ENCODE measurements at places on chromosomes 3 and 15.
A peak's percentile ranks its signal among the peaks of the same experiment; 100 is the strongest.

GRCh38 chr3:71172951-71173350 is 410.6 kb downstream of the FOXP1 start:
- no peak for DNase-seq

DNA sequence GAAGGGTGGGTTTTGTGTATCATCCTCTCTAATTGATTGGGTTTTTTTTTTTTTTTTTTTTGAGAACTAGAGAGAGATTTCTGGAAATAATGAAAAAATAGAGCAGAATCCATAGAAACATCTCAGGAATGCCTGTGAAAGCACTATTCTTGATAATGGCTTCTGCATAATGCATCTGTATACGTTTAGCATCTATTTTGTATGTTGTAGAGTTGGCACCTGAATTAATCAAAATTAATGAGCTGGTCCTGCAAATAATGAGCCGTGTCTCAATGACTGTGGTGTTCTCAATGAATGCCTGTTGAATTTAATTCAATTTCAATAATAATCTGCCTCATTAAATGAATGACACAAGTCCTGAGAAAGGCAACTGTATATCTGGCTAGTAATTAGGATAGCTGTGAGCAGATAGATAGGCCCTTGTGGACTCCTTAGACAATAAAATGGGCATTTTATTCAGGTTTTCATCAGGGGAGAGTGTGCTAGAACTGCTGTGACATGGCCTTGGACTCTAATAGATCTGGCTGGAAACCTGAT is 70.5 kb upstream of the WDR72 start:
- no peak for DNase-seq

DNA sequence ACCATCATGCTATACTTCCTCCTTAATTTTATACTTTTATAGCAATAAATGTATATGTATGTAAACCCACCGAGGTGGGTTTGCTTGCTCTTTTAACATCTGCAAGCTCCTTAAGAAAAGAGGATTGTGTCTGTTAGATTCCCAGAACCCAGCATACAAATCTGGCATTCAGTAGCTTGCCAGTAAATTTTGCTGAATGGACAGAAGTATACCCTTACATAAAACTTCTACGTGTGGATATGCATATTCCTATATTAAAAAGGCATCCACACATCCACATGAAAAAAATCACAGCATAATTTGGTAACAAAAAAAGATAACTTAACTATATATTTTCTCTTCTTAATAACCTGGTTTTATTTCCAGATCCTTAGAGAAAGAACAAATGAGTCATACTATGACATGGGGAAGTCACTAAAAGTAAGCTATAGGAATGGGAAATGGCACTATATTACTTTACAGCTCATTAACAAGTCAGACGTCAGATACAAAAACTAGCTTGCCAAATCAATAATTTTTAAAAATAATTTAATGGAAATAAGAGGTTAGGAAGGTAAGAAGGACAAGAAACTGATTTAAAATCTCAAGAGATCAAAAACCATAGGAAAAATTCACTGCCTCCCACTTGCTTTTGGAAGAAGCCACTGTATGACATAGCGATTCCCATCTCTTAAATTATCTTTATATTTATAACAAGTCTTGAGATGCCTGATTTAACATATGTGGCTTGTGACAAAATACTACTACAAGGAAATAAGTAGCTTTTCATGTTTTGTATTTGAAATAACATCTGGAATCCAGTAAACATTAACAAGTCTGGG is 68.7 kb downstream of the SUMF1 start:
- no peak for DNase-seq

DNA sequence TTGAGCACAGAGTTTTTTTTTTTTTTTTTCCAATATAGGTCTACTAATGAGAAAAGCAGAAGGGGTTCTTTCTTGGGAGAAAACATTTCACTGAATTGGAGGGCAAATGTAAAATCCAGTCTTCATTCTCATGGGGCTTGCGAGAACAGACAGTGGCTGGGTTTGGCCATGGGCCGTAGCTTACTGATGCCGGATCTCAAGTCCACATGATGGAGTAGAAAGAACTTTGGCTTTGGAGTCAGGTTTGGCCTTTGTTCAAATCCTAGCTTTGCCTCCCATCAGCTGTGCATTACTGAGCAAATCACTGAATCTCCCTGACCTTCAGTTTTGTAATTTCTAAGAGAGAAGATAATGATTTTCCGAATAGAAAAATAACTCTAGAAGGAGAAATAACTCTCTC is 59.7 kb downstream of the LMCD1 start:
- DNase-seq: no peak

DNA sequence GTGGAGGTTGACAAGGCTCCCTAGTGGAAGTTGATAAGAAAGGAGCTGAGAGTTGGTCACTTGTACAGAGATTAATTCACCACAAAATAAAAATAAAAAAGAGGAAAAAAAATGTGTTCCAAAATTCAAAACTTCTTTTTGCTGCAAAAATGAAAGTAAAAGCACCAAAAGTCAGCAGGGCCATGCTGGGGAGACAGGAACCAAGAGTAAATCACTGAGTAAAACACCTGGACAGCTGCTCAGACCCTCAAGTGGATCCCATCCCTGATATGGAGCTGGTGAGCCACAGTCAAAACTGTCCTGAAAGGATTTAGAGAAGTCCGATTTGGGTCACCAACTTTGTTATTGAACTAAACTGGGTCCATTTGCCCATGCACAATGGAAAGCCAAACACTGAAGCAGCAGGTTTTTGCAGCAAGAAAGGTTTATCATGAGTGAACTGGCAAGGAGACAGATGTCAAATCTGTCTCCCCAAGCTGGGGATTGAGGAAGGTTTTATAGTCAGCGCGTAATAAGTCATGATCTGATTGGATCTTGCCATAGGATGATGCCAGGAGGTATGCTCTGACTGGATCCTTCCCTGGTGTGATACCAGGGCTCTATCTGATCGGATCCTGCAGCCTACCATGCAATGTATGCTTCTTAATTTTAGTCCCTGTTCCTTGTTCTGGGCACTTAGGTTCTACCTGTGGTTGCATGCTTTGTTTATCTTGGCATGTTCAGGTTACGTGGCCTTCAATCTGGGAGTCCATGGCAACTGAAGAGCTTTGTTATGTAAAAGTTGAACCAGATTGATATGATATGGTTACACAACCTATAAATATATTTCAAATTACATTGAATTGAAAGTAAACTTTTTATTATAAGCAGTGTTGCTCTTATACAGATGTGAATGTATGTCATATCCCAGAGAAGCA is 313.2 kb downstream of the POLQ start:
- no peak for DNase-seq

DNA sequence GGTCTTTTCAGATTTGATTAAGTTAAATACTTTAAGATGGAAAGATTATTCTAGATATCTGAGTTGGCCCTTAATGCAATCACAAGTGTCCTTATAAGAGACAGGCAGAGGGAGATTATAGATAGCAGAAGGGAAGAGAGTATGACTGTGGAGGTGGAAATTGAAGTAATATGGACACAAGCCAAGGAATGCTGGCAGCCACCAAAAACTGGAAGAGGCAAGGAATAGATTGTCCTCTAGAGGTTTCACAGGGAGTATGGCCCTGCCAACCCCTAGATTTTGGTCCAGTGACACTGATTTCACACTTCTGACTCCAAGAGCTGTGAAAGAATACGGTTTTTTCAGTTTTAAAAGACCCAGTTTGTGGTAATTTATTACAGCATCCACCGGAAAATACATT is 1498.7 kb upstream of the CADM2 start:
- no peak for DNase-seq

DNA sequence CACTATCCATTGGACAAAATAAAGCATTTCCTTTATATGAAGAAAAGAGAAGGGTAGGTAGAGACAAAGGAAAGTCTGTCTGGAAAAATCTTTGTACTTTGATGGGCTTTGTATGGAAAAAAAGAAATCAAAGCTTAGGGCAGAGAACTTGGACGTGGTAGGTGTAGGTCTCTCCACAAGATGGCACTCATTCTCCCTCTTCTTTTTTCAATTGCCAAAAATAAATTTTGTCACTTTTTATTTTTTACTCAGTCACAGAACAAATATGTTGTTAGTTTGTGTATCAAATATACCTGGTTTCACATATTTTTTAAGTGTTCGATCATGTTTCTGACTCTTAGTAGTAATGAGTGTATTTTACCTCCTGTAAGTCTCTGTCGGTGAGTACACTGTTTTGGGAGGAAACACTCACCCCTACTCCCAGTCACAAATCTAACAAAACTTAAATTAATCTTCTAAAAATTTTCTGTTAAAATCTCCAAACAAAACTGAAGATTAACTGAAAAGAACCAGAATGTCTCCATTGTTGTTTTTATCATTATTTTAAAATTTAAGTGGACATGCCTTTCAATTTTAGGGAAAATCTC is 415.8 kb upstream of the GOLIM4 start:
- DNase-seq: no peak

DNA sequence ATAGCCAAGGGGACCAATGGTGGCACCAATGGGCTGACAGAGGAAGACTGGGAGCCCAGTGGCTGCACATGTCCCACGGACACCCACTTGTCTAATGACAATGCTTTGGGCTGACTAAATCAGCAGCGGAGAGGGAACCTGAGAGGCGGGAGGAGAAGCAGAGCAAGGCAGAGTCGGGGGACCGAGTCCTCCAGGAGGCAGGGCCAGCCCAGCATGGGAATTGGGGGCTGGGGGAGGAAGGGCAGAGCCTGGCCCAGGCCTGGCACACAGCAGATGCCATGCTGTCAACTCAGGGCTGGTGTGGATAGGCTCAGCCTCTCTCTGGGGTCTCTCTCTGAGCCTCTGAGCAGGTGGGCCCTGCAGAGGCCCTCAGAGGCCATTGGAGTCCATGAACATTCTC is 78.4 kb upstream of the KLF13 start:
- DNase-seq: no peak

GRCh38 chr15:86854176-86854575 is 774.5 kb downstream of the AGBL1 start:
- DNase-seq: no peak

- no peak for DNase-seq
These were observed 20.6 kb upstream of the KBTBD12 start for GRCh38 chr3:127894481-127894880.

GRCh38 chr3:155368786-155369185 is 75.3 kb upstream of the STRIT1 start:
- no peak for DNase-seq

- DNase-seq: no peak
These were observed 25.0 kb downstream of the SEMA6D start for GRCh38 chr15:47742334-47742733.

DNA sequence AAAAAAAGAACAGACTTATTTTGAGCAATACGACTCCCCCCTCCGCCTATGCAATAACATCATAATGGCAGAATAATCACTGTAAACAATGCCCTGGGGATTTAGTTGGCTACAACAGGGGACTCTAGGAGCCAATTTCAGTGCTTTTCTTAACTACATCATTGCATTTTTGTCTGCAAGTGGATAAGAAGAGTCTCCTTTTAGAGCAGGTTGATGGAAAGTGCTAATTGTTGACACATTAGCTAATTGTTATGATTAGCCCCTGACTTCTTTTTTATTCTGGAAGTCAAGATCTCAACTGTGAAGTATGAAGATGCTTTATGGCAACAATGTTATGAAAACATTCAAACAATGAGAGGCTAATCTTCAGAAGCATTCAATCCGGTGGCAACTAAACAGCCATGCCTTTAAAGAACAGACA is 121.2 kb downstream of the MECOM start:
- DNase-seq: no peak

GRCh38 chr15:59169251-59169708 is 37.4 kb upstream of the LDHAL6B start:
- DNase-seq: no peak

DNA sequence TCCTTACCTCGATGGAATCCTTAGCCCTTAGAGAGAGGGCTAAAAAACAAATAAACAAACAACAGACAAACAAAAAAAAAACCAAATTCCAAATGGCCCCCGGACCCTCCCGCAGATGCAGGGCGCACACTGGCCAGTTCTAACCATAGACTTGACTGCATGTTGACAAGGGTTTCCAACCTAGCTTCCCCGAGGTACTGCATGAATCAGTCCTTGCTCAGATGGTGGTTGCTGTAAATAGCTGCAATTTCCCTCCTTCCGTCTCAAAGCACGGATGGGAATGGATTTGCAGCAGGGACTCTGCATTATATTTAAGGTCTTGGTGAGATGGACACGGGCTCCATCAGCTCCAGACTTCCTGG is 162.8 kb downstream of the CD47 start:
- no peak for DNase-seq

- DNase-seq: peak; percentile 78
These were observed 37.2 kb downstream of the SLC6A6 start for GRCh38 chr3:14439501-14440167.

DNA sequence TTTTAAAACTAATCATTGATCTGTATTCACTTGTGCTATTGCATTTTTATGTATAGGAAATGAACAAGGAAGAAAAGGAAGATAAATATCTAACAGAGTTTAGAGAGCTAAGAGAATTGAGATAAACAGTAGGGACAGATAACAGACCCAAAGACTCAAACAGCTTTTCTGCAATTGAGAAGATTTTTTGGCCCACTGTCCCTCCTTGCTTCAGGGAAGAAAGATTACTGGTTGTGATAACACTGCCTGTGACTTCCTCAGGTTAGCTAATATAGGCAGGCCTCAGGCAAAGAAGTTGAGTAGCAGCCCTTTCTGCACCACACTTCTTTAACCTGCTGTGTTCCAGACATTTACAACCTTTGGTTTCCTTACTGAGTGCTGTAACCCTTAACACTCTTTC is 2.7 kb upstream of the COX17 start:
- no peak for DNase-seq

DNA sequence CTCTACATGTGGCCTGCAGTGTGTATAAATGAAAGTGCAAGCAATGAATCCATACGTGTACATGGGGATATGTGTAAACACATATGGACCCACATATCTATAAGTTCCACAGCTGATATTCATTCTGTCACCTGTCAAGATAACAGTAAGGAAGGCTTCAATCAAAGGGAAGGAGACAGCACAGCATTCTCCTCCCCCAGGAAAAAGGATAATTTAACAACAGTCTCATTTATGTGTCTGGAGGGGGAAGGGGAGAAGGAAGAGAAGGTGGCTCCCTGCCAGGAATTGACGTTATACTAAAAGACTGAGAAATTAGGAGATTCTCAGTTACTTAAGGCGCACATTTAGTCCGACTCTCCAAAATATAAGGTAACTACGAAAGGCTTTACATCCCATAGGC is 345.9 kb downstream of the FOXP1 start:
- DNase-seq: no peak

DNA sequence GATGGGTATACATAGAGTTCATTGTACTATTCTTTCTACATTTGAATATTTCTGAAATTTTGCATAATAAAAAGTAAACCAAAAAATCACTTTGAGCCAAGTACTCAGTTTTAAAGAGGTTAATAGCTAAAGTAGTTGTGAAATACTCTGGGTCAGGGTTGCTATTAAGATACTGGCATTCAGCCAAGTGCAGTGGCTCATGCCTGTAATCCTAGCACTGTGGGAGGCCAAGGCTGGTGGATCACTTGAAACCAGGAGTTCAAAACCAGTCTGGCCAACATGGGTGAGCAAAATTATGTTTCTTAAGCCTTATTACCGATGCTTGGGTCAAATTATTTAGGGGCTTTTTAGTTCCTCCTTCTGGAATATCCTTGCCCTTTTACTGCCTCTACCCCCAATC is 122.0 kb upstream of the MELTF start:
- no peak for DNase-seq
